ENCODE measurements at places on chromosomes 5 and 9.

DNA sequence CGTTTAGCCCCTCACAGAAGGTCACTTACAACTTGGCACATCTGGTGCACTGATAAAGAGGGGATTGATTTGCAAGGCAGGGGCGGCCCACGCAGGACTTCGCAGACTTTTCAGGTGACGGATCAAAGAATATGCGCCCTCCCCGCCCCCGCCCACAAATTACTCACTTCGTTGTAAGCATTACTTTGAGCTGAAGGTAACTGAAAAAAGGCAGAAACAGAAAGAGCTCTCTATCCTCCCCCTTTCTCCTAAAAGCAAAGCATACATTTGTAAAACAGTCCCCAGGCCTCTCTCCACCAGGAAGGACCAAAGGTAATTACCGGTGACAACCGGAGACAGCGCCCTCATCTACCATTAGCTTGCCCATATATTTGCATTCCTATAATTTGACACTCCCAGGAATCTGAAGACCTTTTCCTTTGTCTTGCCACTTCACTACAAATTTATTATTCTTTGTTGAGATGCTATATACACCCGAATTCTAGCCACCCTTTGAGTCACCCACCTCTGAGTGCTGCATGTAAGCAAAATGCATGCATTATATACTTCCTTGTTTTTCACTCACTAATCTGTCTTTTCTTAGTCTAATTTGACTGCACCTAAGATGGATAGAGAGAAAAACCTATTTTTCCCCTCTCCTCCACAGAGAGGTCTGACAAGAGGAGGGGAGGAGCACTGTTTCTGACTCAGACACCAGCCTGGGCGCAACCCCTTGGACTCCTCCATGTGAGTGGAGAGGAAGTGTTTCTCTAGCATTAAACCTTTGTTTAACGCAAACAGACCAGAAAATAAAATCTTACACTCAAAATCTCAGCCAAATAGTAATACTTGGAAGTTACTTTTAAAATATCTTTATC lies 74.7 kb upstream of the SPIN1 start:
- no peak for DNase-seq
- H3K27ac ChIP-seq = no peak overlapping the region
- no peak overlapping the region for H3K4me3 ChIP-seq
- no peaks in the 10 kb centered on the region for H3K36me3 ChIP-seq

DNA sequence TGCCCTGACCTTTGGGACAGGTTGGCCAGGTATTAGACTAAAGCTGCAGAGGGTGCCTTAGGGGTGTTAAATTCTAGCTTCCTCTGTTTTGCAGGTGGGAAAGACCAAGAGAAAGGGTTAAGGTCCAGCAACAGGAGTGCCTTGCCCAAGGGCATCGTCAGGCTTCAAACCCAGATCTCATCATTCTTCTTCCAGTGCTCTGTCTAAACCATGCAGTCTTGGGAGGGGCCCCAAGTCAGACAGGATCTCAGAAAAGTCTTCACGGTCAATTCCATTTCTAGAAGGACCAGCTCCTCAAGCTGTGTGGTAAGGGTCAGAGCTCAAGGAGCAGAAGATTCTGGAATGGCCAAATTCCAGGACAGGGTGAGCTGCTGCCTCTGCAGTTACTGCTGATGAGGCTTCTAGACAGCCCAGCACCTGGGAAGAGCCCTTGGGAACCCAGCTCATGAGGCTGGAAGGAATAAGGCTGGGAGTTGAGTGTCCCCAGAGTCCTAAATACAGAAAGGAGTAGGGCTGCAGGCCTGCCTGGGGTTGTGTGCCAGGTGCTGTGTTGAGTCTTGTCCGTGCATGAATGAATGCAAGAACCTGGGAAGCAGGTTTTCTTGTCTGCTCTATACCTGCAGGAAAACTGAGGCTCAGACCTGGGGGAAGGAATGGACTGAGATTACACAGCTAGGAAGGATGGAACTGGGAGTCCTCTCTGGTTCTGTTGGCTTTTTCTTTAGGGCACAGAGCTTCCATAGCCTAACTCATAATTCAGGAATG lies 69.3 kb downstream of the WWC1 start:
- no peaks in the 10 kb centered on the region for H3K27me3 ChIP-seq
- no peak overlapping the region for H3K4me3 ChIP-seq
- H3K4me1 ChIP-seq = peaks cover 21% of the 10 kb centered on the region
- H3K27ac ChIP-seq = no peak overlapping the region
- no peak for DNase-seq
- no peaks in the 10 kb centered on the region for H3K36me3 ChIP-seq

DNA sequence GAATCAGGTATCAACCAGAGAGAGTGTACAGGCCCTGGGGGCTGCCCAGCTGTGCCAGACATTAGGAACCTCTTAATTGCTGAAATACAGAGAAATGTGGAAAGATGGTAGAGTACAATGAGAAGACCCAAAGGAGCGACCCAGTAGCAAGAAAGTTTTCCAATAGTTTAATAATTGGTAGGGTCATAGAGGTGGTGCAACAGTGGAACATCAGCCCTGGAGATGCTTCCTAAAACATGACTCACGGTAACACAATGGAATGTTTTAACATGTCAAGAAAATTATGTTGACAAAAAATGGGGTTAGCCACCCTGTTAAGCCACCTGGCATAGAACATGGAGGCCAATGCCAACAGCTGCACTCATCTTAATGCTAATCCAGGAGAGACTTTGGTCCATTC lies 284.1 kb downstream of the ELAVL2 start:
- no peak for DNase-seq
- no peaks in the 10 kb centered on the region for H3K36me3 ChIP-seq
- no peak overlapping the region for H3K27ac ChIP-seq

DNA sequence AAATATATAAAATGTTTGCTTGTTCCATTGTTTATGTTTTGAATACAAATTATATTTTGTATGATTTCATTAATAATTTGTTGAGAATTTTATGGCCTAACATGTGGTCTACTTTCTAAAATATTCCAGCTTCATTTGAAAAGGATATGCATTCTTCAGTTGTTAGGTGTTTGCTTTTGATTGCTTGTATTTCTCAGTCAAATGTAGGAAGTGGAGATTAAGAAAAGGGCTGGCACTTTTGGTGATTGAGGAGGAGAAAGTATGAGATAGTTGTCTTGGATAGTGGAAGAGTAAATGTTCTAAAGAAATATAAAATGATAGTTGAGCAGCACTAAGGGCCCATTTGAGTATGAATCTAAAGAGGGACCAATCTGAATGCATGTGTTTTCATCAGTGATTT lies 23.1 kb downstream of the JAK2 start:
- no peaks in the 10 kb centered on the region for H3K27me3 ChIP-seq
- no peak for DNase-seq
- no peak overlapping the region for H3K4me3 ChIP-seq
- no peaks in the 10 kb centered on the region for H3K36me3 ChIP-seq
- no peak overlapping the region for H3K27ac ChIP-seq

- peak within 1 kb of the TSS; percentile 77 for H3K27ac ChIP-seq
- peak within 1 kb of the TSS; percentile 89 for H3K4me3 ChIP-seq
- peaks cover 8% of the 10 kb centered on the region for H3K27me3 ChIP-seq
- no peaks in the 10 kb centered on the region for H3K36me3 ChIP-seq
- DNase-seq = peak; percentile 60
Observed at GRCh38 chr5:80255811-80256712, at the start of gene SERINC5. Gene SERINC5, minus strand, starts transcription at chr5:80256048. Its CDS starts 126 bp downstream, at chr5:80255922.

- DNase-seq = no peak
- H3K4me1 ChIP-seq = no peaks in the 10 kb centered on the region
- H3K4me3 ChIP-seq = no peak overlapping the region
- H3K27me3 ChIP-seq = peaks cover 9% of the 10 kb centered on the region
- H3K27ac ChIP-seq = no peak overlapping the region
- no peaks in the 10 kb centered on the region for H3K36me3 ChIP-seq
Observed at GRCh38 chr9:135048758-135049444, 38.6 kb upstream of the OLFM1 start.

- peaks cover 10% of the 10 kb centered on the region for H3K4me1 ChIP-seq
- H3K27ac ChIP-seq = no peak overlapping the region
- no peak overlapping the region for H3K4me3 ChIP-seq
- no peaks in the 10 kb centered on the region for H3K36me3 ChIP-seq
- no peak for DNase-seq
Observed at GRCh38 chr9:94949370-94949769, 222.9 kb downstream of the AOPEP start.

DNA sequence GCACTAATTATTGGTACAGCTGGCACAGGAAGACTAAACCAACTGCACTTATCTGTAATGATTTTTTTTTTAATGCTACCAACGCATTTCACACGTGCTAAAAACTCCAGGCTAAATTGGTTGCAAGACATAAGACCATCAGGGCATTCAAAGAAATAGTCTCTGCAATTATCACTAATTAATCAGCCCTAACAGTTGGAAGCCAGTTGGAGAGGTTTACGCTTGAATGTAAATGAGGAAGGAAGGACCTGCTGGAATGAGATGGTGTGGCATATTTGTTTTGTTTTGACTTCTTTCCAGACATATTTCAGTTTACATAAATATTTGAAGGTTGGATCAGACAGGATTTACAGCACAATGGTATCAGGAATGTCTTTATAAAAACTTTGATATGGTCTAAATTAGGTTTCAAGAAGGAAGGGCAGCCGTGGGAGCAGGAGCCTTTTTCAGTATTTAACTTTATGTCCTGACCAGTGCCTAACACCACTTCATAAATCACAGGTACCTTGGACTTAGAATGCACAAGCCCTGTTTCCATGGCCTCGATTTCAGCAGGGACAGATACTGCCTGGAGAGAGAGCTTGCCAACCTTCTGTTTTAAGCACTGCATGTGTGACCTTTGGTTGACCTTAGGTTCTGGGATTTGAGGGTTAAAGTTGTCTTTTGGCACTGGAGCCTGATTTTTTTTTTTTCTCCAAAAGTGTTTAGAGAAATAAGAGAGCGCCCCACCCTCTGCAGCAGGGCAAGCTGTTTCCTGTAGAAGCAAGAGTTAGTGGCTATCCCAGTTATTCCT lies 199.8 kb upstream of the MAP3K1 start:
- H3K27me3 ChIP-seq = no peaks in the 10 kb centered on the region
- no peak for DNase-seq
- H3K4me3 ChIP-seq = no peak overlapping the region
- peak overlapping the region; percentile 5 for H3K27ac ChIP-seq
- H3K36me3 ChIP-seq = no peaks in the 10 kb centered on the region

GRCh38 chr9:115289757-115290208 lies 171.8 kb upstream of the TNC start:
- no peak overlapping the region for H3K4me3 ChIP-seq
- H3K4me1 ChIP-seq = peaks cover 12% of the 10 kb centered on the region
- no peak overlapping the region for H3K27ac ChIP-seq

- DNase-seq = no peak
- no peaks in the 10 kb centered on the region for H3K36me3 ChIP-seq
- no peak overlapping the region for H3K4me3 ChIP-seq
- peaks cover 3% of the 10 kb centered on the region for H3K4me1 ChIP-seq
Observed at GRCh38 chr5:124796495-124796894, 50.1 kb upstream of the ZNF608 start.

DNA sequence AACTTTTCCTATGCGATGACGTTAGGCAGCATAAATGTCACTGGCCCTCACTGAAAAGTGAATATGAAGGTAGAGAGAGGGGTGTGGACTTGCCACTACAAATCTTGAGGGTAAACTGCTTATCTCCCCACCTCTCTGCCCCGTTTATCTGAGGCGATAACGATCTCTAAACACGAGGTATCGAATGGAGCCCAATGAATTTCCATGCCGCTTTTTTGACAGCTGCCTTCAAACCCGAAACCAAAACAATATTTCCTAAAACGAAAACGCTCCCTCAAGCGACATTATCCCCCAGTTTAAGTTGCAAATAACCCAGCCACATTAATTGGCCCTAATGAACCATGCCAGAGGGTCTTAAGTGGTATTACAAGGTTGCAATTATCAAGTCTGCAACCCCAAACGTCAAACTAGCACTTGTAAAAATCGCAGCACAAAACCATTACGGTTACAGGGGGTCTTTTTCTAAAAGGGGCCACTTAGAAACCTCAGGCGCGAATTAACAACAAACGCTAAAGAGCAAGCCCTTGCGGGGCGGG lies 1.4 kb downstream of the NR3C1 start:
- peaks cover 3% of the 10 kb centered on the region for H3K27me3 ChIP-seq
- peaks cover 1% of the 10 kb centered on the region for H3K4me1 ChIP-seq
- DNase-seq = peak; percentile 9
- H3K27ac ChIP-seq = no peak overlapping the region
- H3K36me3 ChIP-seq = no peaks in the 10 kb centered on the region

- H3K27ac ChIP-seq = no peak overlapping the region
- no peaks in the 10 kb centered on the region for H3K27me3 ChIP-seq
- H3K4me3 ChIP-seq = no peak overlapping the region
- DNase-seq = no peak
- no peaks in the 10 kb centered on the region for H3K36me3 ChIP-seq
- H3K4me1 ChIP-seq = peaks cover 2% of the 10 kb centered on the region
Observed at GRCh38 chr9:90783552-90783951, 18.1 kb upstream of the SYK start.
